ENCODE measurements at places on chromosomes 16 and 17. TPM values are rescaled to one million over a fixed set of nuclear protein-coding genes. Genes with fewer than 3 reads are reported as not detected.

The UNK gene
- 26.6 TPM for total RNA-seq

DNA sequence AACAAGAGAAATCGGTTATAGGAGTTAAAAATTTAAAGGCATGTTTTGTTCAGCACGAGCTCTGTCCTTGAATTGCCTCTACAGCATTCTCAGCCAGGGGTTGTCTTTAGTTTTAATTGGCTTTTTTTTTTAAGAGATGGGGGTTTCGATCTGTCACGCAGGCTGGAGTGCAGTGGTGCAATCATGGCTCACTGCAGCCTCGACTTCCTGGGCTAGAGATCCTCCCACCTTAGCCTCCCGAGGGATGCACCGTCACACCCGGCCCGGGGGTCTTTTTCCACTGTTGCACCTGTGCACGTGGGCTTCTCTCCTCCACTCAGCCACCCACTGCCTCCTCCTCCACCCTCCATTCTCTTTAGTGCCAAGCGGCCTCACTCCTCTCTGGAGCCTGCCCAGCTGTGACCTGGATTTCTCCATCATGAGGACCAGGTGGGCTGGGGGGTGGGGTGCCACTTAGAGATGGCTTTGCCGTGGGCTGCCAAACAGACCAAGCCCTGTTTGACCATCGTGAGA is 106.8 kb upstream of the SEC14L1 start:
- no peak overlapping the region for H3K27ac ChIP-seq
- H3K27me3 ChIP-seq = peaks cover 15% of the 10 kb centered on the region
- no peak overlapping the region for H3K4me3 ChIP-seq
- no peaks in the 10 kb centered on the region for H3K36me3 ChIP-seq
- H3K4me1 ChIP-seq = no peaks in the 10 kb centered on the region

GRCh38 chr16:60852635-60853034 is 1183.6 kb downstream of the CDH8 start:
- no peak overlapping the region for H3K4me3 ChIP-seq
- no peaks in the 10 kb centered on the region for H3K36me3 ChIP-seq

GRCh38 chr16:25060920-25061319 is 45.8 kb upstream of the ARHGAP17 start:
- DNase-seq = no peak
- H3K36me3 ChIP-seq = no peaks in the 10 kb centered on the region
- no peak overlapping the region for H3K4me3 ChIP-seq
- H3K27me3 ChIP-seq = no peaks in the 10 kb centered on the region
- H3K4me1 ChIP-seq = peaks cover 44% of the 10 kb centered on the region
- peak overlapping the region; percentile 72 for H3K27ac ChIP-seq

DNA sequence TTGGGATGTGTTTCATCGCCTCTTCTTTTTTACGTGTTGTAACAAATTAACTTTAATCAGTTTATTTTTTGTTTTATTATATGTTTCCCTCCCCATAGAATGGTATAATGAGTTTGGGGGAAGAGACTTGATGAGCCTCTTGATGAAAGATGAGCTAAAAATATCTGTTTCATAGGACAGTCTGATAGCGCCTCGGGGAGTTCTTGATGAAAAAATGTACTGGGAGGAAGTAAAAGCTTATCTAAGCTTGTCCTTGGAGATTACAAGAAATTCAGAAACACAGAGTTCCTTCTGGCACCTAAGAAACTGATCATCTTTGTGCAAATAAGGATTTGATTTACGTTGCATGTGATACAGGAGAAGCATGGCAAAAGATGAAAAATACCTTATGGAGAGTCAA is 350.2 kb upstream of the CDH8 start:
- no peaks in the 10 kb centered on the region for H3K4me1 ChIP-seq
- H3K27me3 ChIP-seq = no peaks in the 10 kb centered on the region
- no peak overlapping the region for H3K27ac ChIP-seq
- no peak for DNase-seq
- no peaks in the 10 kb centered on the region for H3K36me3 ChIP-seq
- no peak overlapping the region for H3K4me3 ChIP-seq

DNA sequence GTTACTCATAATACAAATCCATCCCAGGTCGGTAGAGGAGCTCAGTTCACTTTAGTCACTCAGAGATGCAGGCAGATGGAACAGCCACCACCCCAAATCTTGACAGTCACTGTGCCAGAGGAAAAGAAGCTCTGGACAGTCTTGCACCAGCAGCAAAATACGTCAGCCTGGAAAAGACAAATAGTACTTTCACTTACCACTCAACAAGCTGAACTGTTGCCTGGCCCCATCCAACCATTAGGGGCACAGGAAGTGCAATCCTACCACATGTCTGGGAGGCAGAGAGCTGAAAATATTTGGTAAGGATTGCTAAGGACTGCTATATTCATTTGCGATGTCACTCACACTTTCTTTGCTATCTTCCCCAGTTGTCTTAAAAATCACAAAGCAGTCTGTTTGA is 239.1 kb upstream of the TOX3 start:
- DNase-seq = no peak
- no peak overlapping the region for H3K27ac ChIP-seq
- no peaks in the 10 kb centered on the region for H3K4me1 ChIP-seq
- H3K36me3 ChIP-seq = no peaks in the 10 kb centered on the region
- H3K4me3 ChIP-seq = no peak overlapping the region

- H3K4me3 ChIP-seq = no peak overlapping the region
- peak overlapping the region; percentile 78 for H3K27ac ChIP-seq
- no peaks in the 10 kb centered on the region for H3K27me3 ChIP-seq
Measured at GRCh38 chr17:76153202-76153601, 12.2 kb upstream of the FOXJ1 start.

DNA sequence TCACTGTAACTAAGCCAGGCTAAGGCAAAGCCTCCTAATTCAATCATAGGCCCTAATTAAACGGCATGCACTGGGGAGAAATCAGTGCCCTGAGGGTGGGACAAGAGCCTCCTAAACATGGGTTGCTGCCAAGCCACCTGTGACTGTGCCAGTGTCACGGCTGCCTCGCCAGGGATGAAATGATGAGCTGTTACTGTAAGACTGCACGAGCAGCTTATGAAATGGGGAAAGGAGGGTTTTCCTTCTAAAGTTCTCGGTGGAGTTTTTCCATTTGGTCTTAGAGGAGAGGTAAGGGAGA is 12.7 kb downstream of the TMEM11 start:
- no peaks in the 10 kb centered on the region for H3K27me3 ChIP-seq
- DNase-seq = no peak
- H3K4me1 ChIP-seq = peaks cover 28% of the 10 kb centered on the region
- H3K27ac ChIP-seq = no peak overlapping the region

DNA sequence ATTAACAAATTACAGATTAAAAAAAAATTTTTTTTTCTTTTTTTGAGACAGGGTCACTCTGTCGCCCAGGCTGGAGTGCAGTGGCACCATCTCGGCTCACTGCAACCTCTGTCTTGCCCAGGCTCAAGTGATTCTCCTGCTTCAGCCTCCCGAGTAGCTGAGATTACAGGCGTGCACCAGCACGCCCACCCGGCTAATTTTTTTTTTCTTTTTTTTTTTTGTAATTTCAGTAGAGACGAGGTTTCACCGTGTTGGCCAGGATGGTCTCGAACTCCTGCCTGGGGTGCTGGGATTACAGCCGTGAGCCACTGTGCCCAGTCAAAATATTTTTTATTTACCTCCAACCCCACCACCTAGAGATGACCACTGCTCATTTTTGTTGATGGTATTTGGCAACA is 25.5 kb downstream of the ACTG1 start:
- no peak overlapping the region for H3K27ac ChIP-seq
- no peaks in the 10 kb centered on the region for H3K36me3 ChIP-seq
- DNase-seq = no peak
- peaks cover 12% of the 10 kb centered on the region for H3K27me3 ChIP-seq
- H3K4me1 ChIP-seq = peaks cover 31% of the 10 kb centered on the region

GRCh38 chr17:17567631-17568030 is 23.9 kb downstream of the PEMT start:
- no peaks in the 10 kb centered on the region for H3K27me3 ChIP-seq
- no peak overlapping the region for H3K4me3 ChIP-seq
- DNase-seq = no peak
- H3K27ac ChIP-seq = no peak overlapping the region

DNA sequence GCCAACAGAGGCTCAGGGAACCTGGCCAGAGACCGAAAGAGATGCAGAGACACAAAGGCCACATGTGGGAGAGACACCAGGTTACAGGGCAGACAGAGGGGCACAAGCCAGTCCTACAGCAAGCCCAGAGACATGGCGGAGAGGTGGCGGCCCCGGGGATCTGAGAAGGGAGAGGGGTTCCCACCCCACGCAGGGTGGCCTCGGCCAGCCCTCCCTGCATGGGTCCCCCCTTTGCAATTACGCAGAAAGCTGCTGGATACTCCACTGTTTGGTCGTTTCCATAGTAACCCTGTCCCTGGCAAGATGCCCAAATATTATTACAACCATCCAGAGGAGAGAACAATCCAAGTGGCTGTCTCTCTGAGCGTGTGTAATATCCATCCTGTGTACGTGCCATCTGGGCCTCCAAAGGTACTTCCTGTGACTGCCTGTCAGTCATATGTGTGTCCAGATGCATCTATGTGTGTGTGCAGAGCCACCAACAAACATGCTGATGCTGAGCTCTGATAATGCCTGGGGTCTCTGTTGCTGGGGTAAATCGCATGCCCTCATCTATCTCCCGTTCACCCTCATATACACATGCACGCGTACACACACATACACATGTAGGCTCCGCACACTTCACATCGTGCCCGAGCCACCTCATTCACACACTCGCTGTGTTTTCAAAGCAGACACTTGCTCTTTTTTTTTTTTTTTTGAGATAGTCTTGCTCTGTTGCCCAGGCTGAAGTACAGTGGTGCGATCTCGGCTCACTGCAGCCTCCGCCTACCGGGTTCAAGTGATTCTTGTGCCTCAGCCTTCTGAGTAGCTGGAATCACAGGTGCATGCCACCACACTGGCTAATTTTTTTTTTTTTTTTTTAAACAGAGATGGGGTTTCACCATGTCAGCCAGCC is 5.5 kb downstream of the PCGF2 start:
- H3K27ac ChIP-seq = no peak overlapping the region
- H3K36me3 ChIP-seq = no peaks in the 10 kb centered on the region
- no peak overlapping the region for H3K4me3 ChIP-seq
- H3K4me1 ChIP-seq = peaks cover 13% of the 10 kb centered on the region

The SLC2A4 gene
- total RNA-seq = 0.07 TPM

The CSH1 gene
- not detected for total RNA-seq

GRCh38 chr17:44794851-44795413 is 35.2 kb downstream of the GJC1 start:
- H3K4me3 ChIP-seq = no peak overlapping the region
- H3K36me3 ChIP-seq = no peaks in the 10 kb centered on the region
- peaks cover 4% of the 10 kb centered on the region for H3K4me1 ChIP-seq
- no peak overlapping the region for H3K27ac ChIP-seq
- no peaks in the 10 kb centered on the region for H3K27me3 ChIP-seq

The MED1 gene
- total RNA-seq = 64.7 TPM

GRCh38 chr17:77769215-77769614 is 189.3 kb upstream of the TNRC6C start:
- H3K4me3 ChIP-seq = no peak overlapping the region
- H3K27me3 ChIP-seq = no peaks in the 10 kb centered on the region
- peaks cover 12% of the 10 kb centered on the region for H3K4me1 ChIP-seq
- H3K27ac ChIP-seq = no peak overlapping the region
- DNase-seq = no peak

The TSNAXIP1 gene
- total RNA-seq = 0.40 TPM

- H3K27ac ChIP-seq = no peak overlapping the region
- H3K36me3 ChIP-seq = no peaks in the 10 kb centered on the region
- peaks cover 38% of the 10 kb centered on the region for H3K27me3 ChIP-seq
- H3K4me1 ChIP-seq = no peaks in the 10 kb centered on the region
Measured at GRCh38 chr16:87062569-87063442, 254.4 kb downstream of the C16orf95 start.

GRCh38 chr17:57599271-57600045 is 145.6 kb downstream of the CCDC182 start:
- peak overlapping the region; percentile 8 for H3K4me3 ChIP-seq
- peaks cover 77% of the 10 kb centered on the region for H3K4me1 ChIP-seq
- DNase-seq = peak; percentile 72
- H3K27ac ChIP-seq = peak overlapping the region; percentile 95

DNA sequence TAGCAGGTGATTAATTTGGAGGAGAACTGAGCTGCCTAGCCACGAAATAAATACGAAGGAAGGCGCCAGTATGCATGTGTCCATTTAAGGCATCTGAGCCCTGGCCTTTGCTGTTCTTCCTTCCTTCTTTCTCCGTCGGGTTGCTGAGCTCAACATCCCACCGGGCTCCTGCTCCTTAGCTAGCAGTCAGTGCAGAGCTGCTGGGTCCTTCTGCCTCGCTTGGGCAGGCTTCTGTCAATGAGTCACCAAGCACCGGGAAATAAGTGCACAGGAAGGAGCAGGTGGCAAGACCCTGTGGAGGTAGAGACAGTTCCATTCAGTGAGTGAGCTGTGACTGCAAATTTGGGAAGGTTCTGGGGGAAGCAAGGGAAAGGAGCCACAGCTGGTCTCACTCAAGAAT is 120.7 kb downstream of the CCDC182 start:
- H3K4me3 ChIP-seq = no peak overlapping the region
- DNase-seq = no peak
- H3K36me3 ChIP-seq = peaks cover 8% of the 10 kb centered on the region
- no peaks in the 10 kb centered on the region for H3K27me3 ChIP-seq

The GJD3 gene
- not detected for total RNA-seq

DNA sequence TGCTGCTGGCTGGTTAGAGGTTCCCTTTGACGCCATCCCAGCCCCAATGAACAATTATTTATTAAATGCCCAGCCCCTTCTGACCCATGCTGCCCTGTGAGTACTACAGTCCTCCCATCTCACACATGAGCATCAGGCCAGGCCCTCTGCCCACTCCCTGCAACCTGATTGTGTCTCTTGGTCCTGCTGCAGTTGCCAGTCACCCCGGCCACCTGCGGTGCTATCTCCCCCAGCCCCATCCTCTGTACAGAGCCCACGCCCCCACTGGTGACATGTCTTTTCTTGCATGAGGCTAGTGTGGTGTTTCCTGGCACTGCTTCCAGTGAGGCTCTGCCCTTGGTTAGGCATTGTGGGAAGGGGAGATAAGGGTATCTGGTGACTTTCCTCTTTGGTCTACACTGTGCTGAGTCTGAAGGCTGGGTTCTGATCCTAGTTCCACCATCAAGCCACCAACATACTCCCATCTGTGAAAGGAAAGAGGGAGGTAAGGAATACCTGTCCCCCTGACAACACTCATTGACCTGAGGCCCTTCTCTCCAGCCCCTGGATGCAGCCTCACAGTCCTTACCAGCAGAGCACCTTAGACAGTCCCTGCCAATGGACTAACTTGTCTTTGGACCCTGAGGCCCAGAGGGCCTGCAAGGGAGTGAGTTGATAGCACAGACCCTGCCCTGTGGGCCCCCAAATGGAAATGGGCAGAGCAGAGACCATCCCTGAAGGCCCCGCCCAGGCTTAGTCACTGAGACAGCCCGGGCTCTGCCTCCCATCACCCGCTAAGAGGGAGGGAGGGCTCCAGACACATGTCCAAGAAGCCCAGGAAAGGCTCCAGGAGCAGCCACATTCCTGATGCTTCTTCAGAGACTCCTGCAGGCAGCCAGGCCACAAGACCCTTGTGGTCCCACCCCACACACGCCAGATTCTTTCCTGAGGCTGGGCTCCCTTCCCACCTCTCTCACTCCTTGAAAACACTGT is 11.3 kb downstream of the CX3CL1 start:
- DNase-seq = no peak
- no peak overlapping the region for H3K4me3 ChIP-seq
- no peak overlapping the region for H3K27ac ChIP-seq

- no peak for DNase-seq
- H3K36me3 ChIP-seq = no peaks in the 10 kb centered on the region
- H3K4me3 ChIP-seq = no peak overlapping the region
Measured at GRCh38 chr17:50112694-50113093, 17.3 kb downstream of the SAMD14 start.

Data from activated CD8-positive, alpha-beta T cell treated with anti-CD3 and anti-CD28 coated beads for 36 hours (primary cell).